ENCODE measurements at places on chromosomes 11 and 22. TPM values are rescaled to one million over a fixed set of nuclear protein-coding genes. Genes with fewer than 3 reads are reported as not detected.

The LMNTD2 gene
- 5.2 TPM for total RNA-seq

The CCDC188 gene
- not detected for total RNA-seq

The SCN2B gene
- not detected for total RNA-seq

DNA sequence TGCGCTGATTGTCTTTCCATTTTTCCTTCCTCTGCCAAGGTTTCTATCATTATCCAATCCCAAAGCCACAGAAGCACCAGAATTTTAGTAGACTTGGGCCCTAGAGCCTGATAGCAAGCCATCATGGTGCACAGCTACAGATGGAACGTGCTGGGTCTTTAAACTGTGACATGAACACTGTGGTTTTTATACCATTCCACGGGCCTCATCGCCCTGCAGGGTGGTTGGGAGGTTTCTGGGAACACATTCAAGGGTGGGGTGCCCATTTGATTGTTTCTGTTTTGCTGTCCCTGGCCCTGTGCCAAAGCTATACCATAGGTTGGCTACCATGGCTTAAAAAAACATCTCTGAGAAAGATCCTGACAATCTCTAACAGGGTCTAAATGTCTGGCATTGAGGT is 151.9 kb downstream of the CACNA1I start:
- DNase-seq, result no peak
- no peaks in the 10 kb centered on the region for H3K27me3 ChIP-seq
- H3K4me3 ChIP-seq, result no peak overlapping the region
- H3K4me1 ChIP-seq, result peaks cover 3% of the 10 kb centered on the region
- no peak overlapping the region for H3K27ac ChIP-seq

DNA sequence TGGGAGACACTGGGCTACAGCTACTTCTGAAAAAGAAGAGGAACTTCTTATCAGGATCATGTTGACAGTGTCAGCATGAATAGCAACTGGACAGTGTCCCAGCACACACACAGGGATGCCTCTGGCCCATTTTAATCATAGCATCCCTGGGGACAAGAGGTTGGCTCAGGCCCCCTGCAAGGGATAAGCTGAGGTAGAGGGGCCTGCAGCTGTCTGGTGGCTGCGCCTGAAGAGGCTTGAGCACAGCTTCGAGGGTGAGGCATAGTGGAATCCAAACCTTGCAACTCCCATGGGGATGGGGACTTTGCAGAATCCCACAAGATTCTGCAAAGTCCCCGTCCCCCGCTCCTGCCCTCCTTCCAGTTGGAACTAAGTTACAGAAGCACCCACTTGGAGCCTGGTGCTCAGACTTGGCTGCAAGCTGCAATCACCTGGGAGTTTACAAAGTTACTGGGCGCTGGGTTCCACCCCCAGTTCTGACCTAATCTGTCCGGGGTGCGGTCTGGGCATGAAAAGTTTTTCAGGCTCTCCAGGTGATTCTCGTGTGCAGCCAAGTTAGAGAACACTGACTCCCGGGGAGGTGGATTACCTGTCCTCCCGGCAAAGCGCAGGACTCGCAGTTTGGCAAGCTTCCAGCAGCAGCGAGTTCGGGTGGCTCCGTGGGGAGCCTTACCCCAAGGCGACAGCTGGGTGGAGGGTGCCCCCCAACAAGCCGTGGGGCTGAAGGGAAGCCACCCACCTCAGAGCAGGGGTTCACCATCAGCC is 16.0 kb upstream of the LINC01488 start:
- H3K4me3 ChIP-seq, result no peak overlapping the region
- H3K4me1 ChIP-seq, result no peaks in the 10 kb centered on the region
- H3K27me3 ChIP-seq, result peaks cover 6% of the 10 kb centered on the region
- no peak for DNase-seq

The RBMXL2 gene
- not detected for total RNA-seq

DNA sequence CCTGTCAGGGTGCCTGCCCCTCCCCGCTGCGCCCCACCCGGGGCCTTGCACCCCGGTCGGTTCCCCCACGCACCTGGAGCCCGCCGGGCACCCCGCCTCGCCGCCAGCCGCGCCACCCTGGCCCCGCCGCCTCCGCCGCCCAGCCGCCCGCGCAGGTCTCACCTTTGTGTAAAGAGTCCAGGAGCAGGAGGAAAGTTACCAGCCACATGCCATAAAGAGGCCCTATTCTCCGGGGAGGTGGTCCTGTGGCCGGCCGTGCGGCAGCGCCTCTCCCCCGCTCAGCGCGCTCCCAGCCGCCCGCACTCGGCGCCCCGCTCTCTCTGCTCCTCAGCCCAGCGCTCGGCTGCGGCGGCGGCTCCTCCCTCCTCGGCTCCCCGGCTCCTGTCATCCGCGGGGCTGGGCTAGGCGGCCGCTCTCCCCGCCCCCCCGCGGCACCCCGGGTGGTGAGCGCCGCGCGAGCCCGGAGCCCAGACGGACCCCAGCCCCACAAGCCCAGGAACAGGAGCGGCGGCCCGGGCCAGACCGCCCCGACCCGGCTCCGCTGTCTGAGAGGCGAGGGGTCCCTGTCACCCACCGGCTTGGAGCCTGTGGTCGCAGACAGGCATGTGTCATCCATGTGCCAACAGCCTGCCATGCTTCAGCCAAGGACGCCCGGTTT is at the start of gene DSCAML1:
DSCAML1 (minus strand) TSS at position 345 of the 658 bp plus-strand sequence; CDS start at position 208, 137 bp downstream.
- peaks cover 15% of the 10 kb centered on the region for H3K4me1 ChIP-seq
- peaks cover 45% of the 10 kb centered on the region for H3K27me3 ChIP-seq
- H3K4me3 ChIP-seq, result peak within 1 kb of the TSS; percentile 43
- H3K36me3 ChIP-seq, result no peaks in the 10 kb centered on the region
- H3K27ac ChIP-seq, result no peak within 1 kb of the TSS
- DNase-seq, result peak; percentile 32

The WNT11 gene
- total RNA-seq, result not detected
